ENCODE measurements at places on chromosomes 5 and 9.

GRCh38 chr5:80720181-80720580, 65.4 kb upstream of the DHFR start:
- DNase-seq: no peak

GRCh38 chr9:5832071-5832537, 813 bp downstream of the ERMP1 start:
- no peak for DNase-seq

GRCh38 chr5:43000111-43000840, 39.8 kb downstream of the ANXA2R start:
- no peak for DNase-seq

- DNase-seq: no peak
These were observed 17.1 kb downstream of the RFX3 start for GRCh38 chr9:3508521-3509291.

- DNase-seq: no peak
These were observed 439.5 kb upstream of the CD180 start for GRCh38 chr5:67636091-67636490.

DNA sequence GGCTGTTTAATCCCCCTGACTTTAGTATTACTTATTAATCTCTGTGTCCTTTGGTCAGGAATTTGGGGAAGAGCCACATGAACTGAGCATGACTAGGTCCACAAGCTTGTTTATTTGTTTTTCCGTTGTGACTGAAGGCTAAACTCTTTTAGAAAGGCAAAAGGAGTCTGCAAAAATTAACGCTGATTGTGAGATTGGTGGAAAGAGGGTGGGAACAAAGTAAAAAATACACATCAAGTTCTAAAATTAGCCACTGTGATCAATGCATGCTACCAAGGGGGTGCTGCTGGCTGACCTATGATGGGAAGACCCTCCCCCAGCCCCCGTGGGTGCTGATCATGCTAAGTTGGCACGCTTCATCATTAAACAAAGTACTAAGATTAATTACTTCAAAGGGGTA, 356.8 kb downstream of the ADGRV1 start:
- DNase-seq: no peak

Data from stimulated activated CD8-positive, alpha-beta memory T cell treated with anti-CD3 and anti-CD28 coated beads, Interleukin-4, amount 100 ng/mL, for 4 hours (primary cell).